ENCODE measurements at places on chromosomes 13 and 19. TPM values are rescaled to one million over a fixed set of nuclear protein-coding genes. Genes with fewer than 3 reads are reported as not detected.

DNA sequence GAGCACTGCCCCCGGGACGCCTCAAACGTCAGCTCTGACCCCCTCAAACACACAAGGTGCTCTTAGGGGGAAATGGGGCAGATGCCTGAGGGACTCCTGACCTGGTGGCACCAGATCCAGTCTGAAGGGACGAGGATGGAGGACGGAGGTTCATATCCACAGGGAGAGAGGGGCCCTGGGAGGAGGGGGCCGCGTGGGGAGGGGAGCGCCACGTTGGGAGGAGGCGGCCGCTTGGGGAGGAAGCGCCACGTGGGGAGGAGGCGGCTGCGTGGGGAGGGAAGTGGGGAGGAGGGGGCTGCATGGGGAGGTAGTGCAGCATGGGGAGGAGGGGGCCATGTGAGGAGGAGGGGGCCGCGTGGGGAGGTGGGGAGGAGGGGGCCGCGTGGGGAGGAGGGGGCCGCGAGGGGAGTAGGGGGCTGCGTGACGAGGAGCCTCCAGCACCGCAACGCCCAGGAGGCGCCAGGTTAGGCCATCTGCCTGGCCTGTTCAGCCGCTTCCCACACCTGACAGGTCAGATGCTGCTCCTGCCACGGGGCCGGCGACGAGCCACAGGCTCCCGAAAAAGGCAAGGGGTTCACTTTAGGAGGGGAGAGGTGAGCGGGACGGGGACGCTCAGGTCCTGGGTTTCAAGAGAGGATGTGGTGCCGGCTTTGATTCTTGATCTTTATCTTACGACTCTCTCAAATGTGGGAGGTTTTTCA is 36.7 kb upstream of the C13orf46 start:
- peak; percentile 9 for DNase-seq

DNA sequence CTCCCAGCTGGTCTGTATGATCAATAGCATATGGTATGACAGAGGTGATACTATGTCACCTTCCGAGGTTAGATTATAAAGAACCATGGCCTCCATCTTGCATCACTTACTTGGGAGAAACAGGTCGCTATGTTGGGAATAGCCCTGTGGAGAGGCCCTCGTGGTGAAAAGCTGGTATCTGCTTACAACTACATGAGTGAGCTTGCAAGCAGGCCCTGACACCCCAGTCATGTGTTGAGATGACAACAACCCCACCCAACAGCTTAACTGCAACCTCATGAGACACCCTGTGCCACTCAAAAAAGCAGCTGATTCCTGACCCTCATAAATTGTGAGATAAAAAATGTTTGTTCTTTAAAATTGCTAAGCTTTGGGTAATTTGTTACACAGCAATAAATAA is 18.8 kb downstream of the MTRF1 start:
- no peak for DNase-seq

- no peak for DNase-seq
Observed at GRCh38 chr19:1387684-1388636, 4.3 kb downstream of the NDUFS7 start.

GRCh38 chr19:2483484-2484151 is 7.7 kb downstream of the GADD45B start:
- no peak for DNase-seq

- DNase-seq = no peak
Observed at GRCh38 chr13:52879950-52880741, 31.7 kb upstream of the PCDH8 start.

DNA sequence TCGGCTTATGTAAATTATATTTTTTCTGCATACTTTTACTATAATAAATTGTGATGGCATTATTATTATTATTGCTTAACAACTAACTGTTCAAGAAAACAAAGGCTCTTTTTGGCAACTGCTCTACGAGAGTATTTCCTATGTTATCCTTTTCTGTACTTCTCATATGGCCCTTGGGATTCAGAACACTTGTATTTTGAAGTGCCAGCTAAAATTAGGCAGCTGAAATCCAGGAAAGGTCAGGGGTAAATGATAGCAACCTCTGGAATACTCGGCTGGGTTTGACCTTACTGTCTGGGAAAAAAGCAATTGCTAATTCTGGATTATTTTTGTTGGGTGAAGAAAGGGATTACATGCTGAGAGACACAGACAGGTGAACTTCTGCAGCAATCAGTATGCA is 23.9 kb downstream of the EDNRB start:
- DNase-seq = no peak

DNA sequence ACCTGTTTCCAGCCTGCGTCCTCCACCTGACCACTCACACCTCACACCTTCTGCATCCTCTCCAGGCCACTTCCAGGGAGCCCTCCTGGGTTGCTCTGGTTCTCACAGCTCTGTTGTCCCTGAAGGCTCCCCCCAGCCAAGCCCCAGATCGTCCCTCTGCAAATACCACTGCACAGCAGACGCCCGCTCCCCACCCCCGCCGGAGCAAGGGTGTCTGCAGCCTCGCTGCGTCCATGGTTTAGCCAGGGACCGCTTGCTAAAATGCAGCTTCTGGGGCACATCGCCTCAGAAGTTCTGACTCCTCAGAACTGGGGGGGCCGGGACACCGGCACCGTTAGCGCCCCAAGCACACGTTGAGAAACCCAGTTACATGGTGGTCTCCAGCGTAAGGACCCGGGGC is 983 bp downstream of the LINGO3 start:
- DNase-seq = no peak

- DNase-seq = no peak
Observed at GRCh38 chr19:4553092-4553695, 6.3 kb downstream of the SEMA6B start.

DNA sequence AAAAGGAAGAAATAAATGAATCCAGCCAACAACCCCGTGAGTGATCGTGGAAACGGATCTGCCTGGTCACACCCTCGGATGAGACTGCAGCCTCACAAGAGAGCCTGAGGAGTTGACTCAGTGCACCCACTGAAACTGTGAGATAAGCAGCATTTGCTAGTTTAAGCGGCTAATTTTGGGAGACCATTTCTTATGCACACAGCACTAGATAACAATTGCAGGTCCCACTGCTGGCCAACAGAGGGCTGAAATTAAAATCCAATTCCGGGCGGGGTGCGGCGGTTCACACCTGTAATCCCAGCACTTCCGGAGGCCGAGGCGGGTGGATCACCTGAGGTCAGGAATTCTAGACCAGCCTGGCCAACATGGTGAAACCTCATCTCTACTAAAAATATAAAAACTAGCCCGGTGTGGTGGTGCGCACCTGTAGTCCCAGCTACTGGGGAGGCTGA is 3.6 kb downstream of the UQCR11 start:
- DNase-seq = no peak

- DNase-seq = no peak
Observed at GRCh38 chr13:73412933-73413332, 354.1 kb downstream of the KLF5 start.

- DNase-seq = no peak
Observed at GRCh38 chr19:46202872-46203860, 26.4 kb upstream of the IGFL1 start.

DNA sequence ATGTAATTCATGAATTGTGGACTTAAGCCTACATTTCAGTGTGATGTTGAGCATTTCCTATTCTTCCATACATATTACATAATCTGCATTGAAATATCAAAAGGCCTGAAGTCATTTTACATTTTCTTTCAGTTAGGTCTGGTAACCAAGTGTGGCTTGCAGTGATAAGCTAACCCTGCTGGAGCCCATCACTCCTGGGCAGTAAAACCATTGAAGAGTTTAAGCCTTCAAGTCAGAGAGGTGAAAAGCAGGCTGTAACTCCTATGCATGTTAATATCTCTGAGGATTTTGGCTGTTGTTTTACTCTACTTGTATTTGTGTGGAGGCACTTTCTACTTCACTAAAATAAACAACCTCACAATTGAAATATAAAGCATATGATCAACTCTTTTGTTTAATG is 248.8 kb downstream of the SLITRK5 start:
- DNase-seq = no peak

DNA sequence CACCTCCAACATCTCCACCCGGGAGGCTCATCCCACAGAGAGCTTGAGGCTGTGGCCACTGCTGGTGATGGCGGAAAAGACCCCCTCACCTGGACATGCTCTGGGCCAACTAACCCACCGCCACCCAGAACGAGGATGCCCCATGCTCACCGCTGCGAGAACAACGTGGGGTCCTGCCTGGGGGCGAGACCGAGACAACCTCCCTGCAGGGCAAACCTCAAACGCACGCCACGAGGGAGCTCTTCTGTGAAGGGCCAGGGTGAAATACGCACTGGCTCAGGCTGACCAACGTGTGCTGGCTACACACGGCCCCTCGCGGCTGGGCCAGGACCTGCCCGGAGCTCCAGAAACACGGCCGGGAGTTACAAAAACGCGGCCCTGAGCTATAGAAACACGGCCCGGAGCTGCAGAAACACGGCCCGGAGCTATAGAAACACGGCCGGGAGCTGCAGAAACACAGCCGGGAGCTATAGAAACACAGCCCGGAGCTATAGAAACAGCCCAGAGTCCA is 19.0 kb upstream of the PLPP2 start:
- no peak for DNase-seq

GRCh38 chr13:20291037-20291436 is 58.9 kb upstream of the GJB6 start:
- DNase-seq = no peak

DNA sequence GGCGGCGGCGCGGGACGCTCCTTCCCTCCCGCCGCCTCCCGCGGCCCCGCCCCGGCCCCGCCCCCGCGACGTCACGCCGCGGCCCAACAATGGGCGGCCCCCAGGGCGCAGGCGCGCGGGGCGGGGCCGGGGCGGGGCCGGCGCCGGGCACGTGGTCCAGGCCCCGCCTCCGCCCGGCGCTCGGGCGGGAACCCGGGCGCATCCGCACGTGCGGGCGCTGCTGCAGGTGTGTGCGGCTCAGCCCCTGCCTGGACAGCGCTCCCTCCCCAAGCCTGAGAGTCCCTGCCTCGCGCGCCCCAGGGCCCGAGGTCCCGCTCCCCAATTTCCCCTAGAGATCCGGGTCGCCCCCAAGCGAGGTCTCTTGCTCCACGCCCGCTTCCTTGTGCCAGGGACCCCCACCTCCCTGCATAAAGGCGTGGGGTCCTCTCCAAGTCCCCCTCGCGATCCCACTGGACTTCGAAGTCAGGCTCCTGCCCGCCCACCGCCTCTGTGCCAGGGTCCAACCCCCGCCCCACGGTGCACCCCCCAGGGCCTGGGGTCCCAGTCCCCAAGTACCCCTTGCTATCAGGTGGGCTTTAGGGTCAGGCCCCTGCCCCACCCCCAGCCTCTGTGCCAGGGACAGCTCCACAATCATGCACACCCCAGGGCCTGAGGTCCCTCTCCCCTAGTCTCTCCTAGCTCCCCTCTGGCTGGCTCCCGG is at the start of gene MEX3D:
TSS of gene MEX3D (minus strand) at position 6 of the 700 bp plus-strand sequence. CDS start 267 bp downstream, outside the sequence.
- peak; percentile 79 for DNase-seq

DNA sequence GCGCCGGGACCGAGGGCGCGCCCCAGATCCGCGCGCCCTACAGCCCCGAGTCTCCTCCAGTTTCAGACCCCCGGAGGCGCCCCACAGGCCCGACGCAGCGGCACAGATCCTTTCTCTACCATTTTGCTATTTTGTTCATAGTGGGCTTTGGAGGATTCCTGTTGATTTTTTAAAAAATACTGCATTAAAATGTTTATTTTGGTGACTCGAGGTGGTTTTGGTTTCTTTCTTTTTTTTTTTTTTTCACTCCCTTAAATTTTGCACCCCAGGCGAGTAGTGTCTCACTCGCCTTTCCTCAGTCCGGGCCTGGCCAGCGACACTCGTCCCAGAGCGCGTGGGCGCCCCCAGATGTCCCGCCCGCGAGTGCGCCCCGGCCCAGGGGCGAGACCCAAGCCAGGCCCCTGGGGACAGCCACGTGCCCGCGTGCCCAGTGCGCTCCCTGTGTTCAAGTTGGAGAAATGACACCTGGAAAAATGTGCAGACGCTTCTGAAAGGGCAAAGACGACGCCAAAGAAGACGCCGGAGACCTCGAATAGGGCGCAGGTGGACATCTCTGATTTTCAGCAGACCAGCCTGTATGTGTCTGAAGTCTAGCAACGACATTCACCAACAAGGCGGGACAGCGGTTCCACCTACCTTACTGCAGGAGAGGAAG is 471 bp upstream of the INSR start:
- peak; percentile 79 for DNase-seq

DNA sequence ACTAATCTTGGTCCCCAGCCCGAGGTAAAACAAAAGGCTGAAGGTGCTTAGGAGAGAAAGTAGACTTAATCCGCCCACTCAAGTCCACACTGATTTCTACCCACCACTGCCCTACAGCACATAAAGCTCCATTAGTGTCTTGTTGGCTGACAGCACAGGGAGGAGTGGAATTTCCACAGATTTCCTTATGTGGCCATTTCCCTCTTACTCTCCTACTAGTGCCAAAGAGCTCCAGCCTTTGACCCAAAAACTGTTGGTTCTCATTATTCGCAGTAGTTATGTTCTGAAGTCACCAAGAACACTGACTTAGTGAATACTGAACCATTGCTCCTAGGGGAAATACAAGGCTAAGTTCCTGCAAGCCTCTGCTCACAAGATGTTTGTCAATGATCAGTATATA is 61.2 kb downstream of the RAB20 start:
- DNase-seq = no peak

DNA sequence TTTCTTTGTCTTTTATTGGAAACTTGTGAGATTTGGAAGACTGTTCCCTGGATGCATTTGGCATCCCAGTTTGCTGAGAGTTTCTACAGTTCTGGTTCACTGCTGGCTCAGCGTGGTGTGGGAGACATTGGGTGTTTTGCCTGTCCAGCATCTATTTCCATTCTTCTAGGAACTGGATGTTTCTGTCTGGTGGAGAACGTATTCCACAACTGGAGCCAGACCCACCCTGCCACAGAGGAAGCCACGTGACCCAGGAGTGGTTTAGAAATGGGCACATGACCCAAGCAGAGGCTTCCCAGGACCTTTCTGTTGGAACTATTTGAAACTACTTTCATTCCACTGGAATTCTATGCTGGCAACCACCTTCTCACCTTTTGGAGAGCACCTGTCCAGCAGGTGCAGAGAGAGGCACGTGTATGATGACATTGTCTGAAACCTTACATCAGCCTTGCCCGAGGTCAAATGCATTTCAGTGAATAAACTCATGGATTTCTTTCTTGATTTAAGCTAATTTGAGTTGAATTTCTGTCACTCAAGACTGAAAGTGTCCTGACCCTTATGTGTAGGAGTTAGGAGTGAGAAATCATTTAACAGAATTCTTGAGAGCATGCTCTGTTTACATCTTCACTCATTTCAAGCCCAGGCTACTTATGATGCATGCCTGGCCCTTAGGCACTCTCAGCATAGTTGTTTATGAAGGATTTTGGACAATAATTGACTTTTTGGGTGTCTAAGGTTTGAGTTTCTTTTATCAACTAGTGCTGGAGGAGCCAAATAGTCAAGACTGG is 121.8 kb downstream of the AKAP11 start:
- DNase-seq = no peak

GRCh38 chr19:33687481-33688170 is 65.9 kb downstream of the CHST8 start:
- DNase-seq = no peak

Gene TRPC4
- 1.3 TPM for total RNA-seq

Gene MTUS2
- 52.4 TPM for total RNA-seq

Gene ZNF230
- total RNA-seq = 3.7 TPM

Gene LILRA5
- total RNA-seq = 3.7 TPM

Gene PROZ
- total RNA-seq = not detected

Gene RGS9BP
- total RNA-seq = 8.1 TPM

Gene OR7D2
- not detected for total RNA-seq

Gene MYO16
- total RNA-seq = 1.6 TPM

Gene IFI30
- total RNA-seq = 68.9 TPM
